HS-5 (cell line): ENCODE measurements at places on chromosomes 2 and 18.

DNA sequence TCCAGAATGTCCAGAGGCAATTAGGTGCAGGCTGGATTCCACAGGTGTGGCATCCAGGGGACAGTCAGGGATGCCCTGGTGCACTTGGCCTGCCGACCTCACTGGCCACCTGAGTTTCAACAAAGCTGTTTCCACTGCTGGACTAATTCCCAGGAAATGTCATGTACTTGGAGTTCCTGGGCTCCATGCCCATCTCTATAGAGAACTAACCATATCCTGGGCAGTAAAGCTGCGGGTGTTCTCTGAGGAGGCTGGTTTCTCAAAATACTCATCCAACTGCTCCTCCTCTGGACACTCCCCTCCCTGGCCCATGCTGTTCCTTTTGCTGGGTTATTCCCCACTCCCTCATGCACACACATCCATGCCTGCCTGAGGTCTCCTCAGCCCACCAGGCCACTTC is 161.9 kb upstream of the SKOR2 start:
- DNase-seq: no peak

DNA sequence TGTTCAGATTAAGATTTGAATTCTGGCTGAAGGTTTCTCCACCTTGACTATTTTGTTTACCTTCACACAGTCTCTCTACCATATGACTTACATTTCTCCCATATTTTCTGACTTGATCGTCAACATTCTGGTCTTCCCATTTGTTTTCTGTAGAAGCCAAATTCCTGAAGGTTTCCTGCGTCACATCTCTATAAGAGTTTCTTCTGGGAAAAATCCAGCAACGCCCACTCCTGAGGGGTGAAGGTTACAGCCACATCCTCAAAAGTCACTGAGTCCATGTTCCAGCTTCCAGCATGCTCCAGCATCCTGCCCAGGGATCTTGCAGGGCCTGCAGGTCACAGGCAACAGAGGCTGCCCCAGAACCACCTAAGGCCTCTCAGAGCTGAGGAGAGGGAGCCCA is 47.5 kb downstream of the NBEAL1 start:
- no peak for DNase-seq

- no peak for DNase-seq
These were observed 91.1 kb downstream of the ZNF532 start for GRCh38 chr18:58955738-58956137.

- no peak for DNase-seq
These were observed 212.6 kb downstream of the TNS1 start for GRCh38 chr2:217790195-217790594.

- no peak for DNase-seq
These were observed 115.0 kb downstream of the MREG start for GRCh38 chr2:215898363-215898762.

- DNase-seq: no peak
These were observed 11.4 kb upstream of the EPB41L5 start for GRCh38 chr2:120001471-120001870.

DNA sequence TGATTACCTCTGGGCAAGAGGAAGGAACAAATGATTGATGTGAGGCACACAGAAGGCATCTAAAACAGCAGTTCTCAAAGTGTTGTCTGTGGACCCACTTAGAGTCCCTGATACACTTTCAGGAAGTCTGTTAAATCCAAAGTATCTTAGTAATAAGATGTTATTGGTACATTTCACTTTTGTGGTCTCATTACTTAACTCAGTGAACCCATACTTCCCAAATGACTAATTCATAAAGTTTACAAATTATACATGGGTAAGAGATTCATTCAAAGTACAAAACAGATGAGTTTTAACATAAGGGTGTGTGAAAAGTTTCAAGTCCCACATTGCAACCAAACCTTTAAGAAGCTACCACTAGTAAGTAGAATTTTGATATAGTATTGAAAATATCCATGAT is 440.5 kb downstream of the NUP35 start:
- peak; percentile 54 for DNase-seq

- DNase-seq: no peak
These were observed 536.2 kb upstream of the FSIP2 start for GRCh38 chr2:185202381-185202780.

DNA sequence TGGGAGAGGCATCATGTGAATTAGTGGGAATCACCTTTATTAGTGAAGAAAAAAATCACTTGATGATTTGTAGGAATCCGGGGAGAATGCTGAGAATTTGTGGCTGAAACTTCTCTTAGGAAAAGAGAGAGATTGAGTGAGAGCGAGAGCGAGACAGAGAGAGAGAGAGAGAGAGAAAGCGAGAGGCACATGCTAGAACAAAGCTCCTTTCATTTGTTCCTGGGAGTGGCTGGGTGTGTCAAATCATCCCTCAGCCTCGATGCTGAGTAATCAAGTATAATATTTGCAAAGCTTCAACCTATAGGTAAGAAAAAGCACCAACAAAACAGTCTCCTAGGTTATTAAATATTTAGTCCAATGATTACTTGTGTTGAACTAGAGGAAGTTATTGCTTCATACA is 4.4 kb upstream of the SERPINB5 start:
- no peak for DNase-seq

DNA sequence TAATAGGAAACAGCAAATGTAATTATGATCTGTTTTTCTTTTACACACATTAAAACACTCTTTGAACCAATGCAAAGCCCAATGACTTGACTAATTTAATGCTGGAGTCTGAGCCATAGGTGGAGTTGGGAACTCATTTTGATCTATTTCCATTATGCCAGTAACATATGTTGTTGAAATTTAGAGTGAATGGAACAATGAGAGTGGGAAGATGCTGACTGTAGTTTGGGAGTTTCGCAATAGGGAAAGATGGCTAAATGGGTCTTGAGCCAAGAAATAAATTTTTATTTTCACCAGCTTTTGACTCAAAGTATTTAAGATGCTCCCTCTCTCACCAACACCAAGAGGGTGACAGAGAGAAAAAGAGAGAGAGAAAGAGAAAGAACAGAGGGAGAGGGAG is 246.7 kb downstream of the DLGAP1 start:
- DNase-seq: no peak

DNA sequence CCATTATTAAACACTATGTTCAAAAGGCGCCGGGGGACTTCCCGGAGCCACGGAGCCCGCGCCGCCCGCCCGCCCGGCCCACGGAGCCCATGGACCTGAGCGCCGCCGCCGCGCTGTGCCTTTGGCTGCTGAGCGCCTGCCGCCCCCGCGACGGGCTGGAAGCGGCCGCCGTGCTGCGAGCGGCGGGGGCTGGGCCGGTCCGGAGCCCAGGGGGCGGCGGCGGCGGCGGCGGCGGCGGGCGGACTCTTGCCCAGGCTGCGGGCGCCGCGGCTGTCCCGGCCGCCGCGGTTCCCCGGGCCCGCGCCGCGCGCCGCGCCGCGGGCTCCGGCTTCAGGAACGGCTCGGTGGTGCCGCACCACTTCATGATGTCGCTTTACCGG is 197 bp downstream of the GDF7 start:
- DNase-seq: no peak

GRCh38 chr2:178205853-178206521 is 11.7 kb downstream of the OSBPL6 start:
- DNase-seq: peak; percentile 56

- DNase-seq: no peak
These were observed 39.1 kb upstream of the PRLH start for GRCh38 chr2:237527233-237527632.

GRCh38 chr2:113827426-113827825 is 62.5 kb upstream of the ACTR3 start:
- no peak for DNase-seq

DNA sequence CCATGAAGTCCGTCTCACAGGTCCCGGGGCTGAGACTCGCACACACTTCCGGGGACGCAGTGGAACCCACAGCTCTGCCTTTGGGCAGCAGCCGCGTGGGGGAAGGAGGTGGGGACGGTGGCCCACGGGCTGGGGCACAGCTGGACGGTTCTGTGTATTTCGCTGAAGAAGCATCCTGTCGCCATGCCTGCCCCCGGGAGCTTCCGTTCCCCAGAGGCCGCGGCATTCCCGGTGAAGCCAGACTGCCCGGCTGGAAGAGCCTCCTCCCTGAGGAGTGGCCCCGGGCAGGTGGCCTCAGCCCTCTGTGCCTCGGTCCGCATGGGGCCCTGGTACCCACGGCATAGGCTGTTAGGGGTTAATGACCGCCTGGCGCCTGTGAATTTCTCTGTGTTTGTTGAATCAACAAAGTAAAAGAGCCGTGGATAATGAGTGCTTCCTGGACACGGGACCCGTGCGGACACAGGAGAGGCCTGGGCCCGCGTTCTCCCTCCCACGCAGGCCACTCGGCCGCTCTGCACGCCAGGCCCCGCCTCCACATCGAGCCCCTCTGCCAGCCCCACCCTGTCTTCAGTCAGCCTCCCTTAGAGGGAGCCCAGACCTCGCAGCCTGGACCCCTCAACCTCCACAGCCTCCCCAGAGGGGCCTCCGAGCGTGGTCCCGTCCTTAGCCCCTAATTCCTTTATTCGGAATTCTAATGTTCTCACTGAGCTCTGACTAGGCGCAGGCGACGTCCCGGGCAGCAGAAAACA is 51.0 kb downstream of the KCNG2 start:
- DNase-seq: no peak

- no peak for DNase-seq
These were observed 1.7 kb downstream of the TMEM18 start for GRCh38 chr2:675460-675859.

DNA sequence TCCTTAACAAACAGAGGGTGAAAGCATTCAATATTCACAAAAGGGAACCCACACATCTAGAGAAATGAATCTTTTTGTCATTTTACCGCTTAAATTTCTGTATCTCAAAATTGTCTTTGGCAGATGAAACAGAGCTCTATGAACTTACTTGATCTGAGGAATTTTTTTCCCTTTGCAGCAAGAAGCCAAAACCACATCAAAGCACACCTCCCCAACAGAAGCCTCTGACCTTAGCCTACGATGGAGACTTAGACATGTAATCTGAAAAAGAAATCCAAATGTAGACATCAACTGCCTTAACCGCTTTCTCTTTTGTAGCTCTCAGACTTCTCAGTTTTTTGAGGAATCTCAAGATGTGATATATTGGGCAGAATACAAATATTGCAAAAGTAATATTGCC is 287.9 kb upstream of the HNMT start:
- DNase-seq: no peak

GRCh38 chr2:173401716-173402326 is 47.1 kb downstream of the CDCA7 start:
- DNase-seq: no peak

GRCh38 chr2:109674894-109675534 is 60.9 kb downstream of the SOWAHC start:
- no peak for DNase-seq

- no peak for DNase-seq
These were observed 295.2 kb downstream of the NYAP2 start for GRCh38 chr2:225694664-225695063.

- no peak for DNase-seq
These were observed 66.8 kb upstream of the FOSL2 start for GRCh38 chr2:28325567-28326468.

DNA sequence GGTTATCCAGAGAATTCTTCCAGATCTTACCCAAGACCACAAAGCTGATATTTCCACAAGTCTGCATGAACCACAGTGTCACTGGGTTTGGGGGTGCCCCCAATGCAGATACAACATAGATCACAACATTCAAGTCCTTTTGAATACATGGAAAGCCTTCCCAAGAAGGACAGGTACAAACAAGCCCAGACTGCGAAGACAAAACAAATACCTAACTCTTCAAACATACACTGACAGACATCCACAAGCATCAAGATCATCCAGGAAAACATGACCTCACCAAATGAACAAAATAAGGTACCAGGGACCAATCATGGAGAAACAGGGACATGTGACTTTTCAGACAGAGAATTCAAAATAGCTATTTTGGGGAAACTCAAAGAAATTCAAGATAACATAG is 93.1 kb downstream of the MDH1 start:
- DNase-seq: no peak

GRCh38 chr2:85695121-85695520 is 963 bp downstream of the GNLY start:
- DNase-seq: no peak
